T-helper 1 cell (primary cell): ENCODE measurements at places on chromosomes 13 and 19.

DNA sequence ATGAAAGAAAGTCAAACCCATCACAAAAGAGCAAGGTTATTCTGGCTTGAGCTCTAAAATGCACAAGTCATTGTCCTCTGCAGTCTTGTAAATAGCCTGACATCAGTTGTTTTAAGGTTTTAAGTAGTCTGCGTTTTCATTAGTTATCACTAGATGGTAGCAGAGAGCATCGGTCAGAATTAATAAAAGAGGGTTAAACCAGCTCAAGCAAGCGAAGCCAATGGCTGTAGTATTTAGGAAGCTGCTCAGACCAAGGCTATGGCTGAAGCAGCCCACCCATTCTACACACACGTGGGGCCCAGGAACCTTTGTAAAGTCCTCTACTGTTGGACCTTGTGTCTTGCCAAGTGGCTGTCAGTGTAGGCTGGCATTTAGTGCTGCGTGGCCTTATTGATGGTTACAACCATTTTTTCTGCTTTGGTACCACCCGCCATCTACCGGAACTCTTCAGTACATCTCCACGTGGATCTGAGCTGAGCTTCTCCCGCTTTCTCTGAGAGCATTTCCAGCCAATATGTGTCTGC lies 13.3 kb upstream of the ZNF57 start:
- no peak for DNase-seq

DNA sequence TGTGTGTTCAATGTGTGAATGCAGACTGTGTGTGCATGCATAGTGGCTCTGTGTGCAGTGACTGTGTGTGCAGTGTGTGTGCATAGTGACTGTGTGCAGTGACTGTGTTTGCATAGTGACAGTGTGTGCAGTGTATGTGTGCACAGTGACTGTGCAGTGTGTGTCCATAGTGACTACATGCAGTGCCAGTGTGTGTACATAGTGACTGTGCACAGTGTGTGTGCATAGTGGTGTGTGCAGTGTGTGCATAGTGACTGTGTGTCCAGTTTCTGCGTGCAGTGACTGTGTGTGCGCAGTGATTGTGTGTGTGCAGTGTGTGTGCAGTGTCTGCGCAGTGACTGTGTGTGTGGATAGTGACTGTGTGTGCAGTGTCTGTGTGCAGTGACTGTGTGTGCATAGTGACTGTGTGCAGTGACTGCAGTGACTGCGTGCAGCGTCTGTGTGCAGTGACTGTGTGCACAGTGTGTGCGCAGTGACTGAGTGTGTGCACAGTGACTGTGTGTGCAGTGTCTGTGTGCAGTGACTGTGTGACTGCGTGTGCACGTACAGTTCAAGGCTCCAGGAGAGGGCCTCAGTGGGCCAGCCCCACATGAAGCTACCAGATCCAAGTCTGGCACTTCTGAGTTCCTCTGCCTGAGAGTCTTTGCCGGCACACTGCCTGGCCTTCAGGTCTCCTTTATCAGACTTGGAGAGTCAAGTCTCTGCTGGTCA lies 90.3 kb downstream of the IER2 start:
- no peak for DNase-seq

DNA sequence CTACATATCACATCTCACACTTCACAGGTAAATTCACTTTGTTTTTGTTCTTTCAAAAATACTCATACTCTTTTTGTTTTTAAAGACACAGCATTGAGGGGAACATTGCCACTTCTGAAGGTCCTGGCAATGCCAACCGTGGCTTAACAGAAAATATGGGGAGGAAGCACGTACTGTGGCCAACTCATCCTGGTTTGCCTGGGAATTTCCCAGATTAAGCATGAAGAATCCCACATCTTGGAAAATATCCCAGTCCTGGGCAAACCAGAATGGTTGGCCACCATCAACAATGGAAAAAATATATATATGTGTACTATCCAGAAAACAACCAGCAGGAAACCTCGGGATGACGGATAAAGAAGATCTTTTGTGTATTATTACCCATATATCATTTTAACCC lies 1032.2 kb upstream of the SLC10A2 start:
- DNase-seq = no peak

GRCh38 chr19:33377586-33378475 lies 4.3 kb downstream of the CEBPG start:
- no peak for DNase-seq

DNA sequence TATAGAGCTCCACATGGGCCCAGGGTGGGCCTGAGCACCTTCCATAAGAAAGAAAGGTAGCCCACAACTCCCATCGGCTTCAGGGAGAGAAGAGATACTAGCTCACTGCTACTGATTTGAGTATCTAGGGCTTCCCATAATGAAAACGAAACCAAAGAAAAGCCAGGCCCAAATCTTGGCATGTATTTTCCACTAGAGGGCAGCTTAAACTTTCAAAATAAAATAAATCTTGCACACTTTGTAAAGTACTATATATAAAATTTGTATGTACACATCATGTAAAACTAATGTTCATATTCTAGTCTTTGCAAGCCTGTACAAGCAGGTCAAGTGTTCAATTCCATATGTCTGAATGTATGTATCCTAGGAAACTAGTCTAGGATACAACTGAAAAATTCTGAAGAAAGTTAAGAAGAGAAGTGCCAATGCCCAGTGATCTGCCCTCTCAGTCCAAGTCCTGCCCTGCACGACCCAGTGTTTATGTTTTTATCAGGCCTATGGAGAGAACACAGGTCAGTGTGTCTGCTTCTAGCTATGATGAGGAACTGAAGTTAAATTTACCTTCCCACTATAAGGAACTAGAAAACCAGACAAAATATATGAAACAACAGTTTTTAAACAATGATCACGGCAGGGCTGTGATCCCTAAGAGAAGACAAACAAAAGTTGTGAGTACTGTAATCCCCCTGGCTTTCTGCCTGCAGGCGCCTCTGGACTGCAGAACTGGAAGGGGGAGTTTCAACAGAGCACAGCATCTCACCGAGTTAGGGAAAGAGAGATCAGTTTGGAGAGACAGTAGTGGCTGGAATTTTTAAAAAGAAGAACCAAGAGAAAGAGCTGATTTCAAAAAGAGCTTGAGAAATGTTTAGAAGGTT lies 475.7 kb downstream of the UQCRFS1 start:
- DNase-seq = no peak

GRCh38 chr13:79571147-79571546 lies 90.2 kb downstream of the NDFIP2 start:
- no peak for DNase-seq

DNA sequence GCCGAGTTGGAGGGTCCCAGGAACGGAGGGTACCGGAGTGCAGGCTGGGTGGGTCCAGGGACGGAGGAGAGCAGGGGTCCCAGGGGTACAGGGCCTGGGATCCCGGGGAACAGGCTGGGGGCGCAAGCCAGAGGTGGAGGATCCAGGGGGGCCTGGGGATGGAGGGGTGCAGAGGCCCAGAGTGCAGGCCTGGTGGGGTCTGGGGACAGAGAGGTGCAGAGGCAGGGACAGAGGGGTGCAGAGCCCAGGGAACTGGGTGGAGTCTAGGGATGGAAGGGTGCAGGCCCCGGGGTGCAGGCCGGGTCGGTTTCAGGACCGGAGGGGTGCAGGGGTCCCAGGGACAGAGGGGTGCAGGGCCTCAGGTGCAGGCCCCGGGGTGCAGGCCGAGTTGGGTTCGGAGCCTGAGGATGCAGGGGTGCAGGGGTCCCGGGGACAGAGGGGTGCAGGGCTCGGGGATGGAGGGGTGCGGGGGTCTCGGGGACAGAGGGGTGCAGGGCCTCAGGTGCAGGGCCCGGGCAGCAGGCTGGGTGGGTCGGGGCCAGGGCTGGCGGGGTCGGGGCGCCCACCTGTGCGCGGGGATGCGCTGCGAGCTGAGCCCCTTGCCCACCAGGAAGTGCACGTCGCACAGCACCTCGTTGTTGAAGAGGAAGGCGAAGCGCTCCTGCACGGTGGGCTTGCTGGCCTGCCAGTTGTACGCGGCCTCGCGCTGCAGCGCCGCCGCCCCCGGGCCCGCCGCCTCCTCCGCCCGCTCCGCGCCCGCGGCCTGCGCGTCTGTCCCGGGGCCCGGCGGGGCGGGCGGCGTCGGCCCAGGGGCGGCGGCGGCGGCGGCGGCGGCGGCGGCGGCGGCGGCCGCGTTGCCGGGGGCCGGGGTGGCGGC lies 545 bp downstream of the BTBD2 start:
- DNase-seq = no peak

- no peak for DNase-seq
Measured at GRCh38 chr13:25266706-25267105, 20.6 kb downstream of the MTMR6 start.

- no peak for DNase-seq
Measured at GRCh38 chr13:34931572-34931971, 10.5 kb upstream of the NBEA start.

DNA sequence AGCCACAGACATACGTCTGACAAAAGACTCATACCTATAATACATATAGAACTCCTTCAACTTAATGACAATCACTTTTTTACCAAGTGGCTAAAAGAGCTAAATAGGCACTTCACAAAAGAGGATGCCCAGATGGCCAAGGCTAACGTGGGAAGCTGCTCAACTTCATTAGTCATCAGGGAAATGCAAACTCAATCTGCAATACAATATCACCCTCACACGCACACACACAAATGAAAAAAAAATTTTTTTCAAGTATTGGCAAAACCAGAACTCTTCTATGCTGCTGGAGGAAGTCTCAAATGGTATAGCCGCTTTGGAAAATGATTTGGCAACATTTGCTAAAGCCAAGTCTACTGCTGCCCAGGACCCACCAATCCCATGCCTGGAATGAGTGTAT lies 14.6 kb upstream of the DNMT1 start:
- DNase-seq = no peak

DNA sequence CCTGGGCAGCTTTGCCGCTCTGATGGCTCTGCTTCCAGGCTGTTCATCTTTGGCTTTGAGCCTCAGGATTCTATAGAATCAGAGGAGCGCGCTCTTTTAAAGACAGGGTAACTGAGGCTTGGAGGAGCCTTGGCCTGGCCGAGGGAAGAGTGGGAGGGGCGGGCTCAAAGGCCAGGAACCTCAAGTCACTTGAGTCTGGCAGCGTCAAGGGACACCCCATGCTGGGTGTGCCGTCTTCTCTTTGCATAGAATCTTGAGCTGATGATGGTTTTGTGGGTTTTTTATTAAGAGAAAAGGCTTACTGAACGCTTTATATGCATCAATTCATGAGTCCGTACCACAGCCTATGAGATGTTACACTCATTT lies 1.1 kb downstream of the PGLS start:
- DNase-seq = no peak

DNA sequence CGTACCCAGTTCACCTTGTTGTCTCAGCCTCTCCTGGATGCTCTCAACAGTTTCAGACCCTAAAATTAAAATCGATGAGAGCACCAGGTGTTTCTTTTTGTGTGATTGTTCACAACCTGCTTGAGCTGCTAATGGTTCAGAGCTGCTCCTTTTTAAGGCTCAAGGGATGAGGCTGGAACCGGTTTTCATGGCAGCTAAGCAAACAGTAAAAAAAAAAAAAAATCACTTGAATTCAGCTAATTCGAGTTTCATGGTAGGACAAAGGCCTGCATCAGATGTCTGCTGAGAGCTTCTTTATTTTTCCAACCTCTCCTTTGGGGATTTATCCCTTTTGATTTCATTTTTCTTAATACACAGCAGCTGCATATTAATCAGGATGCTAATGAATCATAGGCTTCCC lies 6.5 kb downstream of the SYCE2 start:
- no peak for DNase-seq

- peak; percentile 49 for DNase-seq
Measured at GRCh38 chr13:74134777-74135325, 647 bp upstream of the KLF12 start.

DNA sequence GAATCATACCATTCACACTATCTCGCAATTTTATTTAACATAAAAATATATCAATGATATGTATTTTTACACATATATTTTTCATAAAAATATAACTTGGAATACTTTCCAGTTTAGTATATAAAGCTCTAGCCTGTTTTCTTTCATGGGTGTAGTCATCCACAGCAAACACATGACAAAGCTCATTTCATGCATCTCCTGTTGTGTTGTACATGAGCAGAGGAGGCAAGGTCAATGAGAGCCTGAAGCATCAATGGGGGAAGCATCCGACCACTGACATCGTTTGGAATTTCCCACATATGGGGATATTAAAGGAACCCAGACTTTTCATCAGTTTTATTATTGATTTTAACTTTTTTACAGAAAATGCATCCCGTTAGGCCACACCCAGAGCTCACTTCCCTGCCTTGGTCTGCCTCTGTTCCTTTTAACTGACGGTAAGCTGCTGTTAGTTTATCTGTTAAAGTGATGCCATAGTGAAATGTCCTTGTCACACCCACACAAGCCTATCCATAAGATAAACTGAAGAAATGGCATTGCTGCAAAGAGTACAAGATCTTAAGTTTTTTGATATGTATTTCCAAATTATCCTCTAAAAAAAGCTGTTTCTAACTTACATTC lies 44.0 kb downstream of the MIPEP start:
- no peak for DNase-seq

GRCh38 chr13:36258831-36259230 lies 38.8 kb downstream of the CCDC169 start:
- no peak for DNase-seq

DNA sequence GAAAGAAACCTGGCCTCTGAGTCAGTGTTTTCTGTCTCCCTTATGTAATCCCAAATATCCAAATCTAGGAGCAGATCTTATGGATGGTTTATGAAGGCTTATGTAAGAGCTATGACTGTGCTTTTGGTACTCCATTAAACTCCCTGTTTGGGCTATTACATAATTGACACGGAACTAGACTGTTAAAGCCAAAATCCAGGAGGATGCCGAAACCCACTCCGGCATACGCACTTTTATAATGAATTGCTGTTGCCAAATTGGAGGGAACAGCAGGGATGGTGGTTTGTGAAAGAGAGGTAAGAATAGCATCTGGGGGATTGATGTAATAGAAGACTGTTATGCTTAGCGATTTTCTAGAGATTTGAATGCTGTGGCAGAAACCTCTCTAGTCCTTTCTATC lies 2.0 kb downstream of the MTUS2 start:
- no peak for DNase-seq

DNA sequence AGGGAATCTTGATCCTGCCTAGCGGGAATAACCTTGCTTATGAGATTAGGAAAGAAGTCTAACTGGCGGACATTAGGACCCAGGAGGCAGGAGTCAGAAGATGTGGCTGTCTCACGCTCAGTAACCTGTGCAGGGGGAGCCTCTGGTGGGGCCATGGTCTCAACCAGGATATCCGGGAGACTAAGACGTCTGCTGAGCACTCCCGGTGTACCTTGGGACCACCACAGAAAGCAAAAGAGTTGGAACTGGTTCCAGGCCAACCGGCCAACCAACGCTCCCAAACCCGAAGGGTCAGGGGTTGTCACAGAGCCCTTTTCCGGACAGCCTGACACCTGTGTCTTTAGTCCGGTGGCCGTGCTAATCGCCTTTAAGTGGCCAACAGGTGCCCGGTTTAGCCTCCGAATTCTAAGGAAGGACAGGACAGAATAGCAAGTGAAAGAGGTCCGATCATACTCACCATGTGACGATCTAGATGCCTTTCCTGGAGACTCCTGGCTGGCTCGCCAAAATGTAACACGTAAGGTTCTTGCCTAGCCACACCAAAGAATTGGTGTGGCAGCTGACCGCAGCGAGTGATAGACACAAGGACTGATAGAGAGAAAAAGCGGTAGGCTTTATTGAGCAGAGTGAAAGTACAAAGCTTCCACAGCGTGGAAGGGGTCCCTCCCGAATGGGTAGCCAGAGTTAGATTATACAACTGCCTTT lies 103.9 kb upstream of the DIAPH3 start:
- no peak for DNase-seq
